AG09319 (cell line): ENCODE measurements at places on chromosomes 13 and 19.

GRCh38 chr19:35490364-35490763 lies at the start of gene KRTDAP:
Gene KRTDAP (minus strand): TSS chr19:35490464. CDS start chr19:35490442, 22 bp downstream.
- DNase-seq: no peak

GRCh38 chr19:47094557-47095475 lies 18.8 kb downstream of the ZC3H4 start:
- DNase-seq: no peak

GRCh38 chr13:50268500-50268899 lies 253.3 kb downstream of the KCNRG start:
- no peak for DNase-seq

DNA sequence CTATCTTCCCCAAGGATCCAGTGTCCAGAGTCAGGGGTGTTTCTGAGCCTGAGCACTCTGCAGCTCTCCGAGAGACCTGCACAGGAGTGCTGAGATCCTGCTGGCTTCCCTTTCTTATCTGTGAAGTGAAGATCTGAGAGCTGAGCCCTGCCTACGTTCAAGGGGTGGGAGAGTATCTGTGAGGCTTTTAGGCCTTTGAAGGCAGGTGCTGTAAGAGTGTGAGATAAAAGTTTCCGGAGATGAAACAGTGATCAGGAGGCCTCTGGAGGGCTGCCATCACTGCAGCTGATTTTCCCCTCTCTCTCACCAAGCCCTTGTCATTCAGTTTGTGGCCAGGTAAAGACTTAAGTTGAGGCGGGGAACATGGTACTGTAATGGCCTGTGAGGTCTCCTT lies 83.1 kb downstream of the AKAP11 start:
- no peak for DNase-seq

DNA sequence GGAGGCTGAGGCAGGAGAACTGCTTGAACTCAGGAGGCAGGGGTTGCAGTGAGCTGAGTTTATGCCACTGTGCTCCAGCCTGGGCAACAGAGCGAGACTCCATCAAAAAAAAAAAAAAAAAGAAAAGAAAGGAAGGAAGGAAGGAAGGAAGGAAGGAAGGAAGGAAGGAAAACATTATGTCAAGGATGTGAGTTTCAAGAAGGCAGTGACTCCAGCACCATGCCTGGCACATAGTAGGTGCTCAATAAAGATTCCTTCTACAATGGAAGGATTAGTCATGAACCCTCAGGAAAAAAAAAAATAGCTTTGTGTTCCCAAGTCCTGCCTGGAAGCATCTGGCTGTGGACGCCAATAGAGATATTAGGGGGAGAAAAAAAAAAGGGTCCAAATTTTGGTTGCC lies 10.1 kb upstream of the ZNRF4 start:
- no peak for DNase-seq

DNA sequence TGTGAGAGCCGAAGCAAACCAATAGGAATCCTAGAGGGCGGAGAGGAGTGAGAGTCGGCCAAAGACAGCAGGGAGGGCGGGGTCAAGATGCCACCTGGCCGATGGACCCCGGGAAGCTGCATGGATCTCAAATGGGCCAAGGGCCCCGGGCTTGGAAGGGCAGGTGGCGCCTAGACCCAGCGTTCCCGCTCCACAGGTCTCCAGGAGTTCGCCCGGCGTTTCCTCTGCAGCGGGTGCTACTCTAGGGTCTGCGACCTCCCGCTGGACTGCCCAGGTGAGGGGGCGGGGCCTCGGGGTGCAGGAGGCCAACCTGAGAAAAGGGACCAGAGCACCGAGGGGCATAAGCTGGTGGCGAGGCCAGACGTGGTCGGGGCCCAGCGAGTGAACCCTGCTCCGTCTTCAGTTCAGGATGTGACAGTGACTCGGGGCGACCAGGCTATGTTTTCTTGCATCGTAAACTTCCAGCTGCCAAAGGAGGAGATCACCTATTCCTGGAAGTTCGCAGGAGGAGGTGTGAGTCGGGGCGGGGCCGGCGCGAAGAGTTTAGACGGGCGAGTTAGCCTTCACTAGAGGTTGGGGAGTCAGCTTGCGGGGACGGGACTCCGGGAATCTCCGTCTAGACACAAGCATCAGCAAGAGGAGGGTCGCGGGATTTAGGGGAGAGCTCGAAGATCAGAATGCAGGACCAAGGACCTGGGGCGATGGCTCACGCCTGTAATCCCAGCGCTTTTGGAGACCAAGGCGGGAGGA lies 9.9 kb downstream of the SPACA6 start:
- no peak for DNase-seq

DNA sequence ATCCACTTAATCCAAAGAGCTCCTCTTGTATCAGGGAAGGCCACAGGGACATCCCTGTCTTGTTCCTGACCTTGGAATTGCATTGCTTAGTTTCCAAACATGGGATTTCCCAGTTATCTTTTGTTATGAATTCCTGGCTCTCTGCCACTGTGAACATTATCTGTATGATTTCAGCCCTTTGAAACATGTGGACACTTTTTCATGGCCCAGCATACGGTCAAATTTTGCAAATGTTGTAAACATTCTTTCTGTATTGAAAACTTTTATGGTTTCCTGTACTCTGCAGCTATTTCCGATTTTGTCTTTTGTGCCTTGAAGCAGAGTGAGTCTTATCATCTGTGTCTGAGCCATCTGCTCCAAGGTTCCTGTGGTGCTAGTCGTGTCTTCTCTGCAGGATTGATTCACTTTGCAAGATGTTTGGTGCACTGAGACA lies 4.5 kb upstream of the CFAP97D2 start:
- DNase-seq: no peak

GRCh38 chr13:74114202-74114601 lies 20.0 kb downstream of the KLF12 start:
- peak; percentile 39 for DNase-seq

GRCh38 chr13:77016251-77016812 lies 10.6 kb downstream of the FBXL3 start:
- DNase-seq: no peak

DNA sequence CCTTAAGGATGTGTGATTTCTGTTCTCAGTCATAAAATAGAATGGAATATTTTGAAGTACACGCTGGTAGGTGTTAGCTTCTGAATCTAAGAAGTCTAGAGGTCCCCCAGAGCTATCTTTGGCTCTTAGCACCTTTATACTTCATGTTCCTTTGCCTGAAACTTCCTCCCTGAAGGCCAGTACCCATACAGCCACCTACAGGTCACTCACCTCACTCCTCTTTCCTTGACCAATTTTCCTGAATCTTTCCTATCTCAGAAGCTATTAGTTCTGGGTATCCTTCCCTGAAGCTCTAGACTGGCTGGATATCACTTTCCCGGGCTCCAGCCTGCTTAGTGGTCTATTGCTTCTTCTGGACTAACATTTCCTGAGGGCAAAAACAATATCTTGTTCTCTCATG lies 93.4 kb upstream of the EDNRB start:
- no peak for DNase-seq

DNA sequence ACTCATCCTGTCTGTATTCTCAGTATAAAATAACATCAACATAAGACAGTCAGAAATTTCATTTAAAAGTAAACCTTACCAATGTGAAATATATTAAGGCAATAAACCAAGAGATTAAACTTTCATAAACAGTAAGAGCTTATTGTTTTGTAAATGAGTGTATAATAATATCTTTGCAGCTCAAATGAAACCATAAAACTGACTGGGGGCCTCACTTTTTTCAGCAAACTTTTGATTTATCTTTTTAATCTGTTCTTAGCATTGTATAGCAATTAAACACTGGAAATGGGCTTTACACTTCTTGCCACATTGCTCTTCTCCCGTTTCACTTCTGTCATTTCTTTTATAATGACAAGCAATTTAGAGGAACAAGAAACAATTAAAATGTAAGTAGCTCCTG lies 580.3 kb downstream of the GPC6 start:
- no peak for DNase-seq

GRCh38 chr13:19959141-19959830 lies 759 bp downstream of the ZMYM2 start:
- no peak for DNase-seq

GRCh38 chr13:78065141-78065540 lies 146.5 kb upstream of the EDNRB start:
- DNase-seq: no peak

DNA sequence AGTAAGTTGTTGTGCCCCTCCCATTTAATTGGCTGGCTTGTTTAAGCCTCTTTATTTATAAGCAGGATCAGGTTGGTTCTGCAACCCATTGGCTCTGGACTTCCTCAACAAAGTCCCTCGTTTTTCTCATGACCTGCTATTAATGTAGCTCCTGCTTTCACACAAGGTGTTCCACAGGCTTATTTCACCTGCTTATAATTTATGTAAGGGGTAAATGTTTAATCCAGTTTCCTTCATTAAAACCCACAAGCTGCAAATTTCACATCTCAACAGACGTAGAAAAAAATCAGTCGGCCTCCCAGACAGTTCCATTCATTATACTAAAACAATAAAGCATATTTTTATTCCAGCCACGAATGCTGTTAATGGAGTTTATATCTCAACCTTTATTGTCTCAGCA lies 86.1 kb downstream of the TBC1D4 start:
- DNase-seq: no peak

GRCh38 chr19:2533686-2534422 lies 57.9 kb downstream of the GADD45B start:
- DNase-seq: no peak

GRCh38 chr13:78596399-78596735 lies 7.0 kb downstream of the POU4F1 start:
- no peak for DNase-seq

DNA sequence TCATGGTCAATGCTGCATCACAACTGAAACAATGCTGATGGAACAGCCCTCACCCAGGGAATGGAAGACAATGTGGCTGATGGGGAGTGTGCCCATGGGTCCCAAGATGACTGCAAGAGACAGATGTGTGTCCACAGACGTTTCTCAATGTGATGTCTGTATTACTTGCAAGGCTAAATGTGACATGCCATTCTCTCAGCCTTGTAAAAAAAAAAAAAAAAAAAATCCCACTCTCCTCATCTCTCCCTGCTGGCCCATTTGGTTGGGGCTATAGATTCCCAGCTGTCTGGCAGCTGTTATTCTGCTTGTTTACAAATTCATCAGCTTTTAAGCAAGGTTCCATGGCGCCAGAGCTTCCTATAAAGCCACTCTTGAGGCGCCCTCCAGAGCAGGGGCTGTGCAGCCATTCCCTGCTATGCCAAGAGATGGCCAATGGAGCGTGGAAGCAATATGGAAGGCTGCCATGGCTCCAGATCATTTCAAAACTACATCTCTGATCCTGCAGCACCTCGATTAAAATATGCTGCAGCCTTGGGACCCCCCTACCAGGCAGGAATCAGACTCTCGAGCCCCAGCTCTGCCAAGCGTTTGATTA lies 294.8 kb downstream of the FOXO1 start:
- no peak for DNase-seq

GRCh38 chr19:38204096-38204495 lies 19.9 kb downstream of the DPF1 start:
- no peak for DNase-seq

GRCh38 chr19:13691569-13692435 lies 72.5 kb upstream of the MRI1 start:
- no peak for DNase-seq

DNA sequence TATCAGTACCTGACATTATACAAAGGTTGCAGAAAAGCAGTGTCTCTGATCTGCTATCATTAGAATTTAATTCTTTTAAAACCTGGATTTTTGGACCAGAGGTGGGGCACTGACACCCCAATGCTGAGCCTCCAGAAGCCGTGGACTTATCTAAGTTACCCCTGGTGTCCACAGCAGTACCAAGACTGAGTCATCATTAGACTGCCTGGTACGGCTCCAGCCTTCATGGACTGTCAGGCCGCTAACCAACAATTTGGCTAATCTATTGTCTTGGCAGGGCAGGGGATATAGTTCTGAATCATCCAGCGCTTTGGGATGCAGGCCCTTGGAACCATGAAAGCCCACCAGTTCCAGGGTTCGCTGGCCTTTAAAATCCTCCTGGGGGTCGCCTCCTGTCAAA lies 78.3 kb downstream of the TSHZ3 start:
- no peak for DNase-seq

- DNase-seq: no peak
Measured at GRCh38 chr19:11268783-11269267, 6.5 kb upstream of the DOCK6 start.

DNA sequence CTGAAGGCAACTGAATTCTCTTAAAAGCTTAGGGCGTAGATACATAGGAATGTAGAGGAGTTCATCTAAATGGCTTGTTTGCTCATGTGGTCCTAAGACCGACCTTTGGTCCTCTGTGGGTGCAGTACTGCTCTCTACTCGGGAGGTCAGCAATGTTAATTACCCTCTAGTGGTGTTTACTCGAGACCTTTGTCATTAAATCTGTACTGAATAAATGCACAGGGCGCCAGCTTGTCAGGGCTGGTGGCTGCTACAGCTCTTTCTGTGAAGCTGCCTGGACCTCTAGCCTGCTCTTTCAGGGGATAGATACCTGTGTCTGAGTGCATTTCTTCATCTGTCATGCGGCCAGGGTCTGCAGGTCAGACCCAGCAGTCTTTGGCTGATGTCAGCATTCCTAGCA lies 29.2 kb upstream of the MPHOSPH8 start:
- no peak for DNase-seq

DNA sequence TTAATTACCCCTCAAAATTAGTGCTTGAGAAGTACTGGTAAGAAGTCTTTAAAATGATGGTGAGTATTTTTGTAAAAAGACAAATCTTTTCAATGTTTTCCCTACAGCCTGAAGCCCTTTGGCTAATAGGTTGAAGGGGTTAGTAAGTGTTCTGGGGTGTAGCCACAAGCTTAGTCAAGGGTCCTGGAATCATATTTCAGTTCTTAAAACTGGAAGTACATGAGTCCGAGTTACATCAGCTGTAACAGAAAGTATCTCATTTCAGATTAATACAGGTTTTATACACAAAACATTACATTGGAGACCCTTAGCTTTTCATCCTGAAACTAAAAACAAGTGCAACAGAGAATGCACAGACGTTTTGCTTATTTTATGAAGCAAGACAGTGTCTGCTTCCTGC lies 52.7 kb upstream of the TEX29 start:
- DNase-seq: no peak

DNA sequence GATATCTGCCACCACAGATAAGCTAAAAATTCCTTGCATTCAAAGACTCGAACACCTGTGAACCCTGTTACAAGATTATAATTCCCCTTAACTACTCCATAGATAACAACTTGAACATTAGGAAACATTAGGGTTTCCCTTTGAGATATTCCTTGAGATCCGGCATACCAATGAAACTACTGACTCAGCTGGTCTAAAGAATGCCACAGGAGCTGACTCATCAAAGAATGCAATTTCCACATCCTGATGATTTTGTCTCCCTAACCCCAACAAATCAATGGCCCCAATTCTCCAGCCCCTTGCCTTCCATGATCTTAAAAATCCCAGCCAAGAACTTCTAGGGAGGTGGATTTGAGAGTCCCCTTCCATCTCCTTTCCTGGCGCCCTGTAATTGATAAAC lies 35.6 kb upstream of the ZNF599 start:
- no peak for DNase-seq

GRCh38 chr19:9996541-9996940 lies 13.8 kb downstream of the COL5A3 start:
- DNase-seq: no peak
